ENCODE measurements at places on chromosomes 11 and 22.

DNA sequence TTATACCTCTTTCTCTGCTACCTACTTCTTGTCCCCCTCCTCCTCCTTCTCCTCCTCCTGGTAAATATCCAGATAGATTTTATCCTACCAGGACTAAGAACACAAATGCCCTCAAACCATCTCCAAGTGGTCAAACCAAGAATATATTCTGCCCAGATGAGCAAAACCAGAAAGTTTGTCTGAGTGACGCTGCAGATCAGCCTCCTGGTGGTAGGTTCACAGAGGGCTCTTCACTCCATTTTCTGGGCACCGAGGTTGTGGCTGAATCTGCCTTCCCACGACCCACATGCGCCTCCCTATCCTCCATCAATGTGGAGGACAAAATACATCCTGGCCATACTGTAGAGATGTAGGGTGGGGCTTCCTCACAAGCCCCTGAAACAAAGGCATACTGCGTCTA lies 543.6 kb downstream of the MN1 start:
- no peak for DNase-seq

DNA sequence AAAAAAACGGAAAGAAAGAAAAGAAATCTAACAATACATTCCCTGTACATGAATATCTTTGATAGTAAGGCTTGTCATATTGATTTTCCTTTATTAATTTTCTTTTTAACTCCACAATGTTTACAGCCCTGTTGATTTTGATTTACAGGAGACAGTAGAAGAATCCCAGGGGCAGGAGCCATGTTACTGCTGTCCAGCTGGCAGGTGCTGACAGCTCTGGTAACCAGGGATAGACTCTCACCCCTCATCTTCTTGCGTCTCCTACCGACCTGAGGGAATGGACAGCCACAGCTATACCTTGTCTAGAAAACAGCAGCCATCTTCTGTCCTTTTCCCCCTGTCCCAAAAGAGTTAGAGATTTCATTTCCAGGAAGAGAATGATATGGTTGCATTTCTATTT lies 37.4 kb downstream of the PRDM10 start:
- no peak for DNase-seq

GRCh38 chr11:86784241-86784681 lies 16.1 kb upstream of the PRSS23 start:
- DNase-seq, result no peak

DNA sequence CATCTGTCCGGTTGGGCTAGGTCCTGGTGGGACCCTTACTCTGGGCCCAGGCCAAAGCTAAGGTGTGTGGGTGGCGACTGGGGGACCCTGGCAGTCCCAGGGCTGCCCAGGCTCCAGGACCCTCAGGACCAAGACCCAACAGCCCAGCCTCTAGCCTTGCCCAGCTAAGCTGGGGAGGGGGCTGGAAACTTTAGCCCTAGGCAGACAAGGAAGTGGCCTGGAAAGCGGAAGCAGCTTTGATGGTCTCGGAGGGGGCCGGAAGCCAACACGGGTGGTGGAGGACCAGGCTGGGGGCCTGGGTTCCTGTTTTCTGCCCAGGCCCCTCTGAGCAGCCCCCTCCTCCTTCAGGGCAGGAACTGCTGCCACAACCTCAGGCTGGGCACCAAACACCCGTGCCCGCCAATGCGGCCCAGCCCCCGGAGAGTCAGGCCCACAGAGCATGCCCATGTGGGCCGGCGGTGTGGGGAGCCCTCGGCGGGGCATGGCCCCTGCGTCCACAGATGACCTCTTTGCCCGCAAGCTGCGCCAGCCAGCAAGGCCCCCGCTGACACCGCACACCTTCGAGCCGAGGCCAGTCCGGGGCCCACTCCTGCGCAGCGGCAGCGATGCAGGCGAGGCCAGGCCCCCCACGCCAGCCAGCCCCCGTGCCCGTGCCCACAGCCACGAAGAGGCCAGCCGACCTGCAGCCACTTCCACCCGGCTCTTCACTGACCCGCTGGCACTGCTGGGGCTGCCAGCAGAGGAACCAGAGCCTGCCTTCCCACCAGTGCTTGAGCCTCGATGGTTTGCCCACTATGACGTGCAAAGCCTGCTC lies 2.8 kb downstream of the SIPA1 start:
- no peak for DNase-seq

GRCh38 chr11:66789097-66789890 lies 53.9 kb upstream of the RCE1 start:
- DNase-seq, result no peak
